ENCODE measurements at places on chromosomes 3 and 15.

- DNase-seq, result no peak
These were observed 284.0 kb upstream of the CTDSPL start for GRCh38 chr3:37577697-37578096.

- no peak for DNase-seq
These were observed 16.0 kb upstream of the LRRK1 start for GRCh38 chr15:100903168-100903554.

- peak; percentile 41 for DNase-seq
These were observed 9.1 kb upstream of the GNAI2 start for GRCh38 chr3:50226888-50227389.

DNA sequence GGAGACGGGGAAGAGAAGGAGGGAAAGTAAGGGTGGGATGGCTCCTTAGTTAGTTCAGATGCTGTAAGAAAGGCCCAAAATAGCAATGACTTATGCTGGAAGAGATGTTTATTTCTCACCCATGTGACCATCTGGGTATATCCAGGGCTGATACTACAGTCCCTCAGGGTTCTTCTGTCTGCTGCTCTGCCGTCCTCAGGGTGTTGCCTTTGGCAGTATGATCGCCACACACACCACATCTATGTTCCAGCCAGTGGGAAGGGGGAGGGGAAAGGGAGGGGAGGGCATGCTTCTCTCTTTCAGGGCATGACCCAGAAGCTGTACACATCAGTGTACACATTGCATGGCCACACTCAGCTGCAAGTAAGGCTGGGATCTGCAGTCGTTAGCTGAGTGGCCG, 10.2 kb downstream of the CD276 start:
- DNase-seq, result no peak

GRCh38 chr3:185082149-185082548, 70.7 kb downstream of the C3orf70 start:
- DNase-seq, result no peak

- no peak for DNase-seq
These were observed 2.9 kb downstream of the TMOD2 start for GRCh38 chr15:51754267-51754666.

- DNase-seq, result no peak
These were observed 93.6 kb downstream of the PLCL2 start for GRCh38 chr3:16978234-16978920.

- DNase-seq, result peak; percentile 54
These were observed 79.3 kb downstream of the ATP10A start for GRCh38 chr15:25783607-25784540.

- no peak for DNase-seq
These were observed 747 bp downstream of the UBA7 start for GRCh38 chr3:49812916-49813496.

- no peak for DNase-seq
These were observed 91.8 kb downstream of the ABHD5 start for GRCh38 chr3:43782541-43782940.

DNA sequence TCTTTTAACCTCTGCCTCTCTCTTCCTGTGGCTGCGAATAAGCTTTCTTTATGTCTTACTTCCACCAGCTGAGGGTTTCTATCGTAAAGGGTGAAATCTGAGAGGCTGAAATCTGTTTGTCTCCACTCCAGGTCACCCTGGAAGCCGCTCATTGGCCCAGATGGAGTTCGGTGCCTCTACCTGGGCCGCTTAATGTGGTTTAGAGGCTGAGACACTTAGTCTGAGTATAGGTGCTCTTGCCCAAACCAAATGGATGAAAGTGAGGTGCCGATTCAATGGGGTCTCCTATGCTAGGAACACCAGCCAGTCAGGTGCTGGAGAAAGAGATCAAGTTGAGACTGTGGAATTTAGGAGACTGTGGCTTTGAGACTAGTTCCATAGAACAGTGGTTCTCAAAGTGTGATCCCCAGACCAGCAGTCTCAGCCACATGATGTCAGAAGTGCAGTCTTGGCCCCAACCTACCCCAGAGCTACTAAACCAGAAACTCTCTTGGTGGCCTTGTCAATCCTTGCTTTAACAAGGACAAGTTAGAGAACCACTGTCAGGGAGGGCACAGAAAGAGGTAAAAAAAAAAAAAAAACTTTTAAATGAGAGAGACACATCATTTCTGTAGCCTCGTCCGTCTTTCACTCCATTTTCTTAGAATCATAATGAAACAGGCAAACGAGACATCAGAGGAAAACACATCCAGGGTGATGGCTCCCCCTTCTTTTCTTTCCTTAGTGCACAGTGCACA, 54.9 kb upstream of the CCR2 start:
- DNase-seq, result peak; percentile 58

DNA sequence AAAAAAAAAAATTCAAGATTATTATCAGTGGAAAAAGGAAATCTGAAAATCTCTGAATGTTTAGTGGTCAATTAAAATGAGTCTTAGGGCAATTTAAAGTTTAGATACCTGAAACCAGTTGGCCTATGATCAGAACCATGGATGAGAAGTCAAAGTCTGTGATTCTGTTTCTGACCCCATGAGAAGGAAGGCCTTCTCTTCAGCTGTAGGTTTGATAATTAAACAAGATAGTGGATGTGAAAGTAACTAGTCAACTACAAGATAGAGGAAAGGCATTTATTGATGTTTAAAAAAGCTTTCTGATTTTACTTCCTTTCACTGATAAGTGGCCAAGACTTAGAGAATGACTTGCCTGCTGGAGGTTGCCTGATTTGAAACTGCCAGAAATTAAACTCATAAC, 8.7 kb downstream of the PLS1 start:
- no peak for DNase-seq

GRCh38 chr15:78840661-78841375, 29.6 kb upstream of the ADAMTS7 start:
- no peak for DNase-seq

GRCh38 chr15:50252556-50252955, 13.0 kb downstream of the HDC start:
- DNase-seq, result no peak

- DNase-seq, result no peak
These were observed 279.1 kb upstream of the IGF1R start for GRCh38 chr15:98369081-98369716.

DNA sequence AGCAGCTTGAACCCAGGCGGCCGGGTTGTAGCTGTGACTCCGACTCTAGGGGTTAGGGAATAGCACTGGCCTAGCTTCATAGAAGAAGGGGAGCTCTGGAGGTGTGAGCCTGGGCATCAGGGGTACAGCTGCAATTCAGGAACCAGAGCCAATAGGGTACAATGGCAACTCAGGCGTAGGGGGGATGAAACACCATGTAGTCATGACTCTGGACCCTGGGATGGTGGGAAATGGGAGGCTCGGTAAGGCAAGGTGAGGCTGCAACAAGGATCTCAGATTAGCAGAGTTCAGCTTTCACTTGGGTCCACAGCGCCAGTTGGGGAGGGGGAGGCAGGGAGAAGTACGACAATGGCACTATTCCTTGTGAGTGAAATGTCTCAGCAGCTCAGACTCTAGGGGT, 210.2 kb upstream of the LYSMD4 start:
- DNase-seq, result no peak

- no peak for DNase-seq
These were observed 1.4 kb downstream of the POLG start for GRCh38 chr15:89333011-89333860.

DNA sequence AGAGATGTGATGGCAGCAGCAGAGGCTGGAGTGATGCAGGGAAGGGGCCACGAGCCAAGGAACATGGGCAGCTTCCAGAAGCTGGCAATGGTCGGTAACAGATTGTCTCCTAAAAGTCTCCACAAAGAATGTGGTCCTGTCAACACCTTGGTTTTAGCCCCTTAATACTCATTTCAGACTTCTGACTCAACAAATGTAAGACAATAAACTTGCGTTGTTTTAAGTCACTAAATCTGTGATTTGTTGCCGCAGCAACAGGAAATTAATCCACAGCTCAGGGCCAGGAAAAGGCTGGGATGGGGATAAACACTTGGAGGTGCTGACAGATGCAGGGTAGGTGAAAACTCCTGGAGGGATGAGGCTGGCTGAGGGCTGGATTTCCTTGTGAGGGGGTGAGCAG, 69.9 kb downstream of the OXNAD1 start:
- no peak for DNase-seq

- no peak for DNase-seq
These were observed 770 bp upstream of the MEGF11 start for GRCh38 chr15:66254089-66254950.

GRCh38 chr3:26259176-26259575, 363.4 kb upstream of the LRRC3B start:
- DNase-seq, result no peak

DNA sequence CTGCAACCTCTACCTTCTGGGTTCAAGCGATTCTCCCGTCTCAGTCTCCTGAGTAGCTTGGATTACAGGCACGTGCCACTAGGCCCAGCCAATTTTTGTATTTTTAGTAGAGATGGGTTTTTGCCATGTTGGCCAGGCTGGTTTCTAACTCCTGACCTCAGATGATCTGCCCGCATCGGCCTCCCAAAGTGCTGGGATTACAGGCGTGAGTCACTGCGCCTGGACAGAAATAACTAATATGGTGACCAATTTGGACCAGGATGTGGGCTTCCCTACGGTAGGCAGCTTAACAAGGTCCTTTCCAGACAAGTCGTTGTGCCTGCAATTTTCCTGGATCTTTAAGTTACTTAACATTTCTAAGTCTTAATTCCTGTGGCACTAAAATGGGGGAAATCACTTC, 14.8 kb downstream of the WDR53 start:
- no peak for DNase-seq

DNA sequence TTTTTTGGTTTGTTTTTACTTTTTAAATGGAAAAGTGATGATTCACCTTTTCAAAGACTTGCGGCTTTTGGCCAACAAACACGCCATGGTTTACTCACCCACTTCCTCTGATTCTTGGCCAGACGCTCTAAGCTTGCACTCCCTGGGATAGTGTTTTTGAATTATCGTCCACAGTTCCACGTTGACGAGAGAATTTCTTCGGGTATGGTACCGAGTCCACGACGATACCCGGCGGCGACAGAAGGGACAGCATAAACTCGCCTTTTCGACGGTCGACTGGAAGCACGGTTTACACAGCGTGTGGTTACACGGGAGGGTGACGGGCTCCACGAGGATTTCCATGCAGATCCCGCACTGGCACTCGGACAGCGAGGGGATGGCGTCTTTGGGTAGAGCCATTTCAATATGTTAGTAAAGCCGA, 783 bp downstream of the RNF168 start:
- peak; percentile 67 for DNase-seq

DNA sequence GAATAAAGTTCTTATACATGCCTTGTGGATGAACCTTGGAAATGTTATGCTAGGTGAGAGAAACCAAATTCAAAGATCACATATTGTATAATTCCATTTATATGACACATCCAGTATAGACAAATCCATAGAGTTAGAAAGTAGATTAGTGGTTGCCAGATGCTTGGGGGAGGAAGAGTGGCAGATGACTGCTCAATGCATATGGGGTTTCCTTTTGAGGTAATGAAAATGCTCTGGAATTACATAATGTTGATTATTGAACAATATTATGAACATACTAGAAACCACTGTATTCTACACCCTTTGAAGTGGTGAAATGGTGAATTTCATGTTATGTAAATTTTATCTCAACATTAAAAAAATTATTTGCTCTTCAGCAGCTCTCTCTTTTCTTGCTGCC, 100.8 kb downstream of the DHX36 start:
- DNase-seq, result no peak
